ENCODE measurements at places on chromosomes 12 and 14.

- DNase-seq, result no peak
Observed at GRCh38 chr14:85236296-85236695, 293.6 kb upstream of the FLRT2 start.

DNA sequence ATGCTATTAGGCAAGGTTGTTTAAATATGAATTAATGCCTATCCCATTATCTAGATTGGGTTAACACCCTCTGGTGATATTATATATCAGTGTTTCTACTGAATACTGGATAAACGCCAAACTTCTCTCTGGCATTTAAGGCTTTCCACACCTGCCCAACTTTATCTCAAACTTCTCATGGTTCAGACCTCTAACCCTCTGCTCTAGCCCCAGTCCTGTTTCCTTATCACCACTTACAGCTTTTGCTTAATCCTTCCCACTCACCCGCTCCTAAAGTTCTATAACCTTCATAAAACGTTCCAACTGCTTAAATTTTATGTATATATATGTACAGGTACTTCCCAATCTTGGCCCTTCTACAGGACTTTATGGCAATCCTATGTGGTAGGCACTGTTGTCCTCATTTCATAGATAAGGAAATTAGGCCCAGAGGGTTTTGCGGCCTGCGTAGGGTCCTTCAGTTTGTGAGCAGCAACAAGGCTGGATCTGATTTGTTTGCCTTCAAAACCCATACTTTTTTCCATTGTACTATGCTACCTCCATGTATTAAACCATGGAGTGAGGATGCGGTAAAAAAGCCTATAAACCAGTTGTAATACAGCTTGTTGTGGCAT is 1.2 kb downstream of the LPCAT3 start:
- DNase-seq, result no peak

GRCh38 chr12:50765095-50765911 is 1.4 kb downstream of the ATF1 start:
- DNase-seq, result peak; percentile 48

DNA sequence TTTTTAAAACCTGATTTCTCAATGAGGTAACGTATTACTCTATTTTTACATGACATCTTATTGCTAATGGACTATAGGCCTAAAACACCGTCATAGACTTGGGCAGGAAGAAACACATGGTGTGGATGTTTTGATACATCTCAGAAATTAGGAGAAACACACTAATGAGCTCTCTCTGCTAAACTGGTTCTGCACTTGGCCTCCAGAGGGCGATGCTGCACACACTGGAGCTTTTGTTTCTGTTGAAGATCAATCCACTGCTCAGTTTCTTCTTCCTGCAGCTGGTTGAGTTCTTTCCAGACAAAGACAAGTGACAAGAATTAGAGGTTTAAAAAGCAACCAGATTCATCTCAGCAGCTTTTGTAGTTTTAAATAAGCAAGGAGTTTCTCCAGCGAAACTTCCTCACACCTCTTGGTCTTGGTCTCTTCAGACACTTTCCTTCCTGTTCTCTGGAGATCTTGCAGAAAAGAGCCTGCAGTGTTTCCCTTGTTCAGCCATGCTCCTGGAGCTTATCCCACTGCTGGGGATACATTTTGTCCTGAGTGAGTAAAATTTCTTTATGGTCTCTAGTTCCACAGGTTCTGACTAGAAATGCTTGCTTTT is 178.5 kb upstream of the OR4E1 start:
- DNase-seq, result peak; percentile 78

- no peak for DNase-seq
Observed at GRCh38 chr12:49577589-49578315, 9.8 kb upstream of the MCRS1 start.

GRCh38 chr12:98799146-98799810 is 154.2 kb downstream of the APAF1 start:
- no peak for DNase-seq

GRCh38 chr14:94562941-94563883 is 2.0 kb downstream of the SERPINA4 start:
- no peak for DNase-seq

- DNase-seq, result no peak
Observed at GRCh38 chr12:9123781-9124382, 8.2 kb upstream of the A2M start.

GRCh38 chr12:71186571-71187288 is 28.9 kb upstream of the TSPAN8 start:
- no peak for DNase-seq

DNA sequence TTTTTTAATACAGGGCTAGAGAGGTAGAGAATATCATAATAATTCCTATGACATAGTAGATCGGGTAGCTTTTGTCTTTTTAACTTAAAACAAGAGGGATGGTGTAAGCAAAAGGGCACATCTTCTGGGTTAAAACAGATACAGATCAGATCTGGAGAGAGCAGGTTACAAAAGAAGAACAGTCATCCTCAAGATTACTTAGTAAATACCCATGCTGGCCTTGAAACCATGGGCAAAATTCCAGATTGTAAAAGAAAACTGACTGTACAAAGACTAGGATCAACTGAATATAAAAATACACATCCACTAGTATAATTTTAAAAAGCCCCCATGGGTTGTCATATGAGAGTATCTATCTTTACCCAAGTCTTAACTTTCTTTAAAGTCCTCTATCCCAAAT is 76.7 kb downstream of the MED13L start:
- DNase-seq, result no peak

DNA sequence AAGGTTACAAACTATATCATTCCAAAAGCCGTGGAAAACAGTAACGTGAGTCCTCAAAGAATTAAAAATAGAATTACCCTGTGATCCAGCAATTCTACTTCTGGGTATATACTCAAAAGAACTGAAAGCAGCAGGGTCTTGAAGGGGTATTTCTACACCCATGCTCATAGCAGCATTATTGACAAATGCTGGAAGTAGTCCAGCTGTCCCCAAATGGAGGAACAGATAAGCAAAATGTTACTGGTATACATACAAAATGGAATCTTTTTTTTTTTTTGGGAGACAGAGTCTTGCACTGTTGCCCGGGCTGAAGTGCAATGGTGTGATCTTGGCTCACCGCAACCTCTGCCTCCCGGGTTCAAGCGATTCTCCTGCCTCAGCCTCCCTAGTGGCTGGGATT is 32.9 kb downstream of the ADIPOR2 start:
- DNase-seq, result no peak

GRCh38 chr12:5535541-5535940 is 103.6 kb downstream of the NTF3 start:
- DNase-seq, result no peak

DNA sequence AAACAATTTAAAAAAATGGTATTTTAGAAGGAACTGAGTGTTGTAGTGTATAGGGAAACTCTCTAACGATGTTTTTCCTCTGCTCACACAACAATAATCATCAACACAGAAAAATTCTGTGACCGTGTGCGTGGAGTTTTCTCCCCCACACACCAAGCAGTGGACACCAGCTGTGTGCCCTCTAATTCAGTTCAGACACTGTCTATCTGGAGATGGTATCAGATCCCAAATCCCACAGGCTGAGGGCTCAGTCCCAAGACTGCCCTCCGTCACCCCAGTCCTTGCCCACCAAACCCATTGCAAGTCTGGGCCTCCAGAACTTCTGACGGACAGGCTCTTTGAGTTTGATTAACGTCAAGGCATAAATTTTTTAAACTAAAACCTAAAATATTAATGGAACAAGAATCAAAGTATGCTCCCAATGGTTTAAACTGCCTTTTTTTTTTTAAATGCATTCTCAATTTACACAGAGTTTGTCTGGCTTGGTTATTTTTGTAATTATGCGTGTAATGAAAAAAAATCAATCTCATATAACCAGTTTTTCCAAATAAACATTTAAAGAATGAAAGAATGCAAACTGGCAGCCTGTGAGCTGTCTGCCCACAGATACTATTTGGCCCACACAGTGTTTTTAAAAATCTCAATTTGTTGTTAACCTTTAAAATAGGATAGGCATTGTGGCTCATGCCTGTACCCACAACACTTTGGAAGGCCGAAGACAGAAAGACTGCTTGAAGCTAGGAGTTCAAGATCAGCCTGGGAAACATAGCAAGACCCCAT is 19.2 kb downstream of the BLTP3B start:
- DNase-seq, result no peak

GRCh38 chr12:24077161-24077560 is 127.7 kb upstream of the SOX5 start:
- DNase-seq, result no peak

GRCh38 chr12:10016881-10017280 is 6.5 kb downstream of the CLEC12B start:
- DNase-seq, result no peak
